ENCODE measurements at places on chromosomes 12 and 14. TPM values are rescaled to one million over a fixed set of nuclear protein-coding genes. Genes with fewer than 3 reads are reported as not detected.

GRCh38 chr14:89370381-89370780, 46.7 kb downstream of the FOXN3 start:
- ATAC-seq: no peak

GRCh38 chr12:10453156-10453555, at the start of gene KLRC1:
Gene KLRC1 (minus strand): TSS chr12:10453377. CDS start chr12:10451156, 2,221 bp downstream.
- no peak for ATAC-seq

DNA sequence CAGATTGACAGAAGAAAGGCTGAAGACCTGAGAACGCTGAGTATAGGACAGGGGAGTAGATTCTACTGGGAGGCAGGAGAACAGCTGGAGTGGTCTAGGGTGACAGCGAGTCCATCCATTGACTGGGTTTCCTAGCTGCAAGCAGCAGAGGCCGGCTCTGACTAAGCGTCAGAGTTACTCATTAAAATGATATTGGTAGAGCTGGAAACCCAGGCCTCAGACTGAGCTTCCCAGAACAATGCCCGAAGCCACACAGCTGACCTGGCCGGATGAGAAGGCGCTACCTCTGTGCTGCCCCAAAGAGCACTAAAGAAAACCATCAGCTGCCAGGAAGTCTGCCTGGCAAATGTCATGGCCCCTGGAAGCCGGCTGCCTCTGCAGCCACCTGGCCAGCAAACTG, 78.5 kb upstream of the FZD10 start:
- ATAC-seq: no peak

- no peak for ATAC-seq
These were observed 58.0 kb downstream of the ZNF664 start for GRCh38 chr12:124031058-124031457.

- ATAC-seq: no peak
These were observed 86.4 kb downstream of the ESRRB start for GRCh38 chr14:76462330-76462729.

- no peak for ATAC-seq
These were observed 98.8 kb downstream of the SLC25A47 start for GRCh38 chr14:100421756-100422470.

DNA sequence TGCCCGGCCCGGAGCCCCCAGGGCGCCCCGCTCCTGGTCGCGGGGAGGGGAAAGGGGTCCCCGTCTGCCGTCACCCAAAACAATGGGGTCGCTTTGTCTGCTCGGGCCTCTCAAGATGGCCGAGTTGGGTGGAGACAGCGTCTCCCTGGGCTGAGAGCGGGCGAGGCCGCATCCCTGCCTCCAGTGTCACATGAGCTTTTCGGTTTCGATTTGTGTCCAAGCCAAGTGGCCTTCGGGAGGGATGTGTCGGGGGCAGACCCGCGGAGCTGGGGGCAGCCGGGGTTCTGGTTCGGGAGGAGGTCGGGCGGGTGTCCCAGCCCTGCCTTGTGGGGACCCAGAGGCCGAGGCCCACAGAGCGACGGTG, 790 bp downstream of the DYNC1H1 start:
- peak; percentile 37 for ATAC-seq

GRCh38 chr14:50829489-50830043, 1.4 kb downstream of the NIN start:
- no peak for ATAC-seq

- ATAC-seq: no peak
These were observed 12.1 kb upstream of the GALNT9 start for GRCh38 chr12:132341318-132342050.

The DAAM1 gene
- total RNA-seq: 64.0 TPM

The TPI1 gene
- total RNA-seq: 385 TPM
